ENCODE measurements at places on chromosomes 7 and 10. TPM values are rescaled to one million over a fixed set of nuclear protein-coding genes. Genes with fewer than 3 reads are reported as not detected.

DNA sequence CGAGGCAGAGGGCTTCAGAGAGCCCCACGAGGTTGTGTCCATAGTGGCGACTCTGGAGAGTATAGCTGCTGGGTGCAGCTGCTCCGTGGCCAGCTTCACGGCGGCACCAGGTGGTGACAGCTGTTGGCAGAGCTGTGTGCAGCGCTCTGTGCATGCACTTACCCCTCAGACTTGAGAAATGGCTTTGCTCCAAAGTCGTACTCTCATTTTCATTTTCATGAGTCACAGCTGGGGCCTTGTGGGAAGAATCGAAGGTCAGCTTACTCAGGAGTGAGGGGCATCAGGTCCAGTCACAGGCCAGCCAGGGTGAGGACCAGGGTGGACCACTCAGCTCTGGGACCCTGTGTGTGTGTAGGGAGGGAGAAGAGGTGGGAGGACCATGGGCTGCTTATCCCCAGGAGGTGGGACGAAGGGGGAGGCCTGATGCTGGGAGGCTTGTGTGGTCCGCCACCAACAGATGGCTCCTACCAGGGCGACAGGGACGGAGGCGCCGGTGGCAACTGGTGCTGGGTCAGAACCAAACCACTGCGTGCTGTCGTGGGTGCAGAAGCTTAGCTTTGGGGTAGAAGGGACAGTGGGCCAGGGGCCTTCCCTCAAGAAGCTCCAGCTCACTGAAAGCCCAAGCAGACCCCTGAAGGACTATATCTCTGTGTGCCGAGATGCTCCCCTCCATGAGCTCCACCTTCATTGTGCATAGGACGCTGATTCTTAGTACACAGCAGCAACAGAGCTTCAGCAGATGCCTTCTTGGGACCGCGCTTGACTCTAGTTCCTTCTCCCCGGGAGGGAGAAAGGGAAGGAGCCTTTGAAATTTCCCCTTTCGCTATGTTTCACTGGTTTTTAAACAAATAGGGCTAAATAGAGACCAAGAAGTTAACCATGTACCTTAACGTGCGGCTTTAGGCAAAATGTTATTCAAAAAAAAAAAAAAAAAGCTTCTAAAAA lies 225.0 kb downstream of the CELF2 start:
- DNase-seq, result no peak

DNA sequence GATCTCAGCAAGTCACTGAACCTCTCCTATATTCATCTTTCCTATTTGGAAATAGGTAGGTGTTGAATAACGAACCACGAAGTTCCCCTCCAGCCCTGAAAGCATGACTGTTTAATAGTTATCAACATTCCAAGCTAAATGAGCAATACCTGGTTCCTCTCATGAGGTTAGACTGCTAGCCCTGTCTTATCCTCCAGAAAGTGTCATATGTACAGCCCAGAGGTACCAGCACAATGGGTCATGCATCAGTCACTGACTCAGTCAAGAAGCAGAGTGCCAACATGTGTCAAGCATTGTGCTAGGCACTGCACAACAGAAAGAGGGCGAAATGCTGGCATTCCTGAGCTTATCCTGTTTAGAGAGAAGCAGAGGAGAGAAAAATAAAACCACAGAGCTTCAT lies 70.0 kb downstream of the AMPH start:
- DNase-seq, result no peak

Gene ELAPOR2
- 57.0 TPM for total RNA-seq

Gene VAX1
- total RNA-seq, result 2.7 TPM

DNA sequence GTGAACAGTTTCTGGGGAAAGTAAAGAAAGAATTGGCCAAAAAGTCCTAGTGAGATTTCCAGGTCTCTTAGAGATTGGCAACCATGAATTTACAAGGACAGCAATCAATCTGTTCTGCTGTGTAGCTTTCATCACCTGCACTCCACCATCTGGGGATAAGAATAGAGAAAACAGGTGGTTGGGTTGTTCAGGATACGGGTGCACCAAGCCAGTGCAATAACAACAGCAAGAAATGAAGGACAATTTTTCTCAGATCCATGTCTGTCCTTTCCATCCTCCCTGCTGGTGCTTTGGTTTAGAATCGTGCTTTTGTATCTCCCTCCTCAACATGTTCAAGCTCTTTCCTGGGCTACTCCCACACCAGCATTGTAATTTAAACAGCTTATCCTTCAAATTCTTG lies 787.7 kb downstream of the GRID1 start:
- DNase-seq, result no peak

DNA sequence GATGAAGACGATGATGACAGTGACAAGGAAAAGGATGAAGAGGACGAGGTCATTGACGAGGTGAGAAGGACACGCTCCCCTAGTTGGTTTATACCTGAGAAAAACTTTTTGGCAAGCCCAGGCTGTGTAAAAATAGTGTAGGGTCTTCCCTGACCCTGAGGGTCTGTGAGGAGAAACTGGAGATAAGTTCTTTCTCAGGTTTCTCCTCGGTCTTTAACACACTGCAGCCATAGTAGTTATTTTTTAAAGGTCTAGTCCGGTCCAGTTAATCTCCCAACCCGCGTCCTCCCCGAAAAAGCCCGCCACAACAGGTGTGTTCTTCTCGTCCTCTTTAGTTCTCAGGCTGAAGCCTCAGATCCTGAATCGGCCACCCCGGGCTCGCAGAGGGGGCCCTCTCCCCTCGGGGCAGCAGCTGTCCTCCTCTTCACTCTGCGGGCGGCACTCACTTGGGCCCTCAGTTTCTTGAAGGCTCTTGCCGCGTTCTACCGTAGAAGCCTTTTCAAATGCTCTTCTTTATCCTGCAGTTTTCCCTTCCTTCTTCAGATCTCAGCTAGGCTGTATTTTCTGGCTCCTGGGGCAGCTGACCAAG lies 411 bp downstream of the BCCIP start:
- DNase-seq, result no peak

DNA sequence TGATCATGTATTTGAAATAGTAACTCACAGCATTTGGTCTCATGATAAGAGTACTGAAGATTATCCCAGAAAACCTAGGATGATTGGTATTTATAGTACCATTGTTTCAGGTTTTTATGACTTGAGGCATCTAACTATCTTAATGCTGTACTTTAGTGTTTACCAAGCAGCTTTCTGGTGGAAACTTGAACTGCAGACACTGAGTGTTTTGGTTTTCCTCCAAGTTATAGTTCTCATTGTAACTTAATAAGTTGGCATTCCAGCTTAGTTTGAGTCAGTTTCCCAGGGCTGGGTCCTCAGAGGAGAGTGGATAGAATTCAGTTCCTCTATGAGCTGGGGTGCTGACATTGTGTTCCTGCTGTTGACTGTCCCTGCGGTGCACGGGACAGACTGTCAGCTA lies 50.4 kb downstream of the SEC23IP start:
- DNase-seq, result no peak

- DNase-seq, result no peak
Measured at GRCh38 chr10:105070952-105071351, 429.9 kb downstream of the SORCS3 start.

- no peak for DNase-seq
Measured at GRCh38 chr7:151824373-151824933, 52.5 kb downstream of the PRKAG2 start.

GRCh38 chr10:130350996-130351395 lies 214.8 kb downstream of the GLRX3 start:
- no peak for DNase-seq
